ENCODE measurements at places on chromosomes 1 and 21.

- DNase-seq, result no peak
Measured at GRCh38 chr1:7509598-7509997, 261.5 kb upstream of the VAMP3 start.

DNA sequence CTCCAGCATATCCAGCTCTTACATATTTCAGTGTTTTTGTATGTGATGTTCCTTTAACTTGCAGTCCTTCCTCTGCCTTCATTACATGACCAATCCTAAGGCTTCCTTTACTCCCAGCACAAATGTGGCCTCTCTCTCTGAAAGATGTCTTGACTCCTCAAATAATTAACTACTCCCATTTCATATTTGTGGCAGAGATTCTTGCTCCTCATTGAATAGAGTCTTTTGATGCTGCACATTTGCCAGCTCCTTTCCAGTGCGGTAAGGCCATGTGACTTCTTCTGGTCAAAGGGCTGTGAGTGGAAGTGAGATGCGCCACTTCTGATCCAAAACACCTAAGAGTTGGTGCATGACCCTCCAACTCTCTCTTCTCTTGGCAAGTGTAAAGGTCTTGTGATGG is 19.1 kb upstream of the LAMC1 start:
- DNase-seq, result no peak

DNA sequence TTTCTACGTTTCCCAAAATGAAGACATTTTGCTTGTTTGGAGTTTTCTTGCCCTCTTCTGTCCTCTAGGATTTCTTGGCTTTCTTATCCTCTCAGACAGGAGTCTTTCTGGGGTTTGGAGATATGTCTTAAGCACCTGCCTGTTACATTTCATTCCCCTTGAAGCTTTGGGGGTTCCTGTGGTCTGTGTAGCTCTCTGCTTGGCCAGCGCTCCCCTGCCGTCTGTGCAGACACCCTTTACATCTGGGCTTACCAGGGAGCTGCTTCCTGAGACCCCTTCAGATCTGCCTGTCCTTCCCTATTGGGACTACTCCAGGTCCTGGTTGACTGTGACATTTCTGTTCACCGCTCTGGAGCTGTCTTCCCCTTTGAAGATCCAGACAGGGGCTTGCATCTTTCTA is 171.9 kb upstream of the CSF3R start:
- DNase-seq, result no peak

DNA sequence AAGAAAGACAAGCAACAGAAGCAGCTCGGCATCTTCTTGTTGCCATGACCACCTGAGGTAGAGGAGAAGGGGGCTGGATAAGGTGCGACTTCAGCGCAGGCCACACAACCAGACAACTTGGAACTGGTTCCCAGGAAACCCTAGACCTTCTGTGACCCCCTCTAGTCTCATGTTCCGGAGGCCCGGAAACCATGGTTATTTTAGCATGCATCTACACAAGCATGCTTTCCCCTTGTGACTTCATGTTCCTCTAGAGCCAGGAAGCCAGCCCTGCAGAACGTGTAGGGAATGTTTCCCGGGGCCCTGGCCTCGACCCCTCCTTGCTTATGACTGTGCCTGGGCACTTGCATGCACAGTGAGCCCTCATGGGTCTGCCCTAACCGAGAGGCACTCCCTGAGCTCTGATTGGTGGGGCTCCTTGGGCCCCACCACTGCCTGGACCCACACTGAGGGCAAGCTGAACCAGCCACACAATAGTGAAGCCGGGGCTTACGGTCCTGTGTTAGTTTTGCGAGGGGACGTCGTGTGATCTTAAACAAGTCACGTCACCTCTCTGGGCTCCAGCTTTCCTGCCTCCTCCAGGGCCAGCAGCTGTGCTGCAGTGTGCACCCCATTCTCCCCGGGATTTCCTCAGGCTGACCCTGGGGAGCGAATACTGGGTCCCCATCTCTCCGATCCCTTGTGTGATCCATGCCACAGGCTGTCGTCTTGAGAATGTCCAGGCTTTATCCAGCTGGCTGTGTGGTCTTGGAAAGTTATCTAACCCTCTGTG is 12.0 kb upstream of the MX2 start:
- no peak for DNase-seq

DNA sequence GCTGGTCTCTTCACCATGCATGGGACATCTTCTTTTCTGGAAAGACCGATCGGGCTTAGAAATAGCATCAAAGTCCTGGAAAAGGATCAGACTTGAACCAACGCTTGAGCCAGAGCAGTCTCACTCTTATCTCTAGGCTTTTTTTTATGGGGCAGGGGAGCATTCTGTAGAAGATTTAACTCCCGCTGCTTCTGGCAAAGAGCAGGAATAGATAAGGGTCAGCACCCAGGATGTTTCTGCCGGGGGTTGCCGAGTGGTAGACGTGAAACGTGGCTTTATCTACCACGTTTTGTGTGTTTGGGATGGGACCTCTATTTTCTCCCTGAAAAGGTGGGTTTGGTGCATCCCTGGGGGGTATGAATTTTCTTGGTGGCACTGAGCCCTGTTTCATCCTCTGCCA is 18.8 kb downstream of the SPSB1 start:
- no peak for DNase-seq

DNA sequence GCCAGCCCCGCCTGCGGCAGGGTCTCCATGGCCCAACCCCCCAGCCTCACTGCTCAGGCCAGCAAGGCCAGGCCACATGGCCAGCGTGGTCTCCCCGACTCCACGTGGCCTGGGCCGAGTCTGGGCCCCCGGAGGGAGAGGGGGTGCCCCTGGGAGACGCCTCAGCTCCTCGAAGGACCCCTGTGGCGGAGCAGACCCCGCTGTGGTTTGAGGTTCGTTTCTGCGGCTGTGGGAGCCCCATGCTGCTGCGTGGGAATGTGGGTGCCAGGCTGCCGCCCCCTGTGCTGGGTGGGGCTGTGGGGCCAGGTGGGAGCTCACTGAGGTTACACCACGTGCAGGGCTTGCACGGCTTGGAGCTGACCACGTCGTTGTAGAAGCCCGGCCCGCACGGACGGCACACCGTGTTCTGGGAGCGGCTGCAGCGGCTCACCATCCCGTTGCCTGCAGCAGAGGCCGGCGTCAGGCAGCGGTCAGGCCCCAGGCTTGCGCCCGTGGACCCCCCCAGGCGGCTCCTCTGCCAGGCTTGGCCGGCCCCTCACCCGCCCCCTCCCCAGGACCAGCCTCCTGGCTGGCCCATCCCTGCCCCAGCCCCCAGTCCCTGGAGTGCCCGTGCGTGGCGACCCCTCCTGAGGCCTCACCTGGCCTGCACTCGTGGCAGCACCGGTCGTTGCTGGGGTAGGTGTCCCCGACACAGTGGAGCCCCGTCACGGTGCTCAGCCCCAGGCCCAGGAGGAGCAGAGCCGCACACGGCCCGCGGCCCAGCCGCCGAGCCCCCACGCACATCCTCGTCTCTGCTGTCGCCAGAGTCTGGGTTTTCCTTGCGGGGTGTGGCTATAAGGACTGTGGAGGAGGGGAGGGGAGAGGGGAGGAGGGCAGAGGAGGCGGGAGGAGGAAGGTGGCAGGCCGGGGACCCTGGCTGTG is at the start of gene TNFRSF4:
TNFRSF4 (minus strand) TSS at position 809 of the 921 bp plus-strand sequence; CDS start at position 783, 26 bp downstream.
- no peak for DNase-seq

- DNase-seq, result no peak
Measured at GRCh38 chr1:221824025-221824424, 82.1 kb upstream of the DUSP10 start.

- no peak for DNase-seq
Measured at GRCh38 chr1:222095606-222096475, 354.0 kb upstream of the DUSP10 start.

GRCh38 chr1:150995896-150996295 is 10.8 kb downstream of the MINDY1 start:
- DNase-seq, result no peak

- no peak for DNase-seq
Measured at GRCh38 chr1:204780630-204781029, 90.0 kb upstream of the NFASC start.

DNA sequence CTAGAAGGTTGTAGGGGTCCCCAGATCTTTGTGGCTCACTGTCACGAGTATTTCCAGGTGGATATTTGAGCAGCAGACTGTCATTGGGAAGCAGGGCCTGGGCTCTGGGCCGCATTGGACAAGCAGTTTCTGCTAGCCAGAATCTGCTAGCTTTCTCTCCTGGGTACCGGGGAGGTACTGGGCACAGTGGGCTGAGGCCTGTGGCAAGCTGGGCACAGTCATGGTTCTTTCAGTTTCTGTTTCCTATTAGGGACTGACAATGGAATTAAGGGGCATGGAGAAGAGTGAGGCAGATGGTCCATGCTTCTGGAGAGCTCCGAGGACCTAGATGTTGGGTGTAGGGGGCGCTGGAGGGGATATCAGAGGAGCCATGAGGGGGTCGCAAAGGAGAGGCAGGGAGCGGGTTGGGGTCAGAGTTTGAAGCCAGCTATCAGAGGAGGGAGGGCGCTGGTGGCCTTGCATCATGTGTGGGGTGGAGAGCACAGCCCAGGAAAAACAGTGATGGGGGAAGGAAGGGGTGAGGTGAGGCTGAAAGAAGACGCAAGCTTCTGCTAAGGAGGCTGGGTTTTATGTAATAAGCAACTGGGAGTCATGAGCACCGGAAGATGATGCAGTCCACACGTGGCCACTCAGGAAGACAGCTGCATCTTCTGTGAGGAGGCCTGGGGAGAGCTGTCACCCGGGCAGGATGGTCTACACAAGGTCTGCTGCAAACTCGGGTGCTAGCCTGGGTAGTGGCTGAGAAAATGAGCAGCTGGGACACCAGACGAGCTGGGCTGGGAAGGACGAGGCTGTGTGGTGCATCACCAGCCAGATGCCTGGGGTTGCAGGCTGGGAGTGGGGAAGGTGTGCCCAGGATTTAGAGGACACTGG is 72.7 kb downstream of the IER5 start:
- no peak for DNase-seq

DNA sequence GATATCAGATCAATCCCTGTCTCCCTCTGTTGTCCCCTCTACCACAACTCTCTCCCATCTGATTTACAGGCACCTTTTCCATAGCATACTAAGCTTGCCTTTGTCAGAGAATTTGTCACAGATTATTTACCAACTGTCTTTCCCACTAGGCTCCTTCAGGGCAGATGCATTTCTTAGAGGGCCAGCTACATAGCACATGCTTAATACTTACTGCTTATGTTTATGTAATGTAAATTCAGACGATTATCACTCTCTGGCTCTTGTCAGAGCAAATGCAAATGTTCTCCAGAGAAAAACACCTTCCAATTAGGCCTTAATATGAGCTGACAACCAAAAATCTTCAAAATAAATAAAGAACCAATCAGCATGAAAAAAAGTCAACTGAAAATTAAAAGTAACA is 15.3 kb upstream of the RABGGTB start:
- no peak for DNase-seq

DNA sequence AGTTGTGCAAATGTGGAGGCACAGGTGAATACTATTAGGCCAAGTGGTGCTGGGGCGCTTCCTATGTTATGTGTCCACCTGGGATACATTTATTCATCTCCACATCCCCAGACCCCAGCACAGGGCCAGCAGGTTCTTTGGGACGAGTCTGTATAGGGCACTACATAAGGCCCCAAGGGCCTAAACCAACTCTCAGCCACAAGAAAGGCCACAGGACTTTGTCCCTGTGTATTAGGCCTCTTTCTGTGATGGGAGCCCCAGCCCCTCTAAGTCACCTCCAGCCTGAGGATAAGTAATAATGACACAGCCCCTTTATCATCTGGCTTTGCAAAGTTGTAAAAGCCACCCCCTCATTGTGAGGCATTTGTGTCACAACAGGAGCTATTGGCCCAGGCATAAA is 79.2 kb upstream of the CD1D start:
- no peak for DNase-seq

DNA sequence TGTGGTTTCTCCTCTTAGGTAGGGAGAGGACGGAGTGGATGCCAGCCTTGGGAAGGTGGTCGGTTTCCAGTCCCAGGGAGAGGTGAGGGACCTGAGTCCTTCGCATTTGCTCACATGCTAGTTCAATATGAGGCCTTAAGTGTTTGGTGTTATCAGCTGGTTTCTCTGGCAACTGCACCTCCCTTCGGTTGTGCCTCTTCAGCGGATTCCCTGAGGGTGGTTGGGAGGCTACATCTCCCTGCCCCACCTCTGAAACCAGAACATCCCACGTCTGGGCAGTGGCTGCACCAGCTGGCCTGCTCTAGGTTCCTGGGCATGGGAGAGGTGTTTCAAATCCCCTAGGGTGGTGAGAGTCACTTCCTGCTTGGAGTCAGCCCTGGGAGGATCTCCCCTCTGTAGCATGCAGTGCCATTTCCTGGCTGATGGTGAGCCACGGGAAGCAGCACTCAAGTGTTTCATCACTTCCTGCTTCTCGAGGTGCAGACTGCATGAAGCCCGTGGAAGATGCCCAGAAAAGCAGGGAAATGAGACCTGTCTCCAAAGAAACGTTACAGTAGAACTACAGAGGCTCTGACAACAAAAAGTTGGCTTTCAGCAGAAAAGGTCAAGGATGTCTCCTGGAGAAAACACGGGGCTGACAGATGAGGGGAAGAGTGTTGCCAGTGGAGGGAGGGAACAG is 4.5 kb downstream of the TMEM125 start:
- peak; percentile 64 for DNase-seq

- no peak for DNase-seq
Measured at GRCh38 chr1:151340870-151341754, 5.9 kb downstream of the RFX5 start.

- DNase-seq, result no peak
Measured at GRCh38 chr1:85199667-85200462, 951 bp downstream of the SYDE2 start.

GRCh38 chr1:168005529-168005928 is 68.7 kb upstream of the MPC2 start:
- no peak for DNase-seq

- no peak for DNase-seq
Measured at GRCh38 chr1:27563591-27564471, 40.1 kb downstream of the AHDC1 start.

DNA sequence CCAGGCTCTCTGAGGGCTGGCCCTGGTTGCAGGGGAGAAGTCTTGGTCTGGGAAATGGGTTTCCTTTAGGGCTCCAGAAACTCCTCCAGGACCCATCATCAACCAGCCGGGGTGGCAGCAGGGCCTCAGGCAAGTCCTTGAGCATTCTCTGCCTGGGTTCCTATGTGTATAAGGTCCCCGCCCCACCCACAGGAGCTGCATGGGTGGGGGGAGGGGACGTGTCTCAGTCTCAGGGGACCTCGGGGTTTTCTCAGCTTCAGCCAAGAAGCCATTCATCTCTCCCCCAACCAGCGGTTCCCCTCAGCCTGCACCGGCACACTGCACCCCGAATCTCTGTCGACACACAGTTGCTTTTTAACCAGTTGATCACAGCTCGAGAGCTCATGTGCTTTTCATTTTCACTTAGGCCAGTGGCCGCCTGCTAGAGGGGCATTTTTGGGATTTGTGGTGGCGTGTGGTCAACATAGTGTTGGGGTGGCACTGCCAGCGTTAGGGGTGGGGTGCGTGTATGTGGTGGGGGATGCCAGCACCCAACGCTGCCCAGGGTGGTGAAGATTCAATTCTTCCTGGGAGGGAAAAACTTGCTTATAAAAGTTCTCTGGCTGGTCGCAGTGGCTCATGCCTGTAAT is 6.5 kb downstream of the RUNX3 start:
- no peak for DNase-seq

GRCh38 chr1:53326598-53327181 is 1.2 kb downstream of the LRP8 start:
- DNase-seq, result no peak

DNA sequence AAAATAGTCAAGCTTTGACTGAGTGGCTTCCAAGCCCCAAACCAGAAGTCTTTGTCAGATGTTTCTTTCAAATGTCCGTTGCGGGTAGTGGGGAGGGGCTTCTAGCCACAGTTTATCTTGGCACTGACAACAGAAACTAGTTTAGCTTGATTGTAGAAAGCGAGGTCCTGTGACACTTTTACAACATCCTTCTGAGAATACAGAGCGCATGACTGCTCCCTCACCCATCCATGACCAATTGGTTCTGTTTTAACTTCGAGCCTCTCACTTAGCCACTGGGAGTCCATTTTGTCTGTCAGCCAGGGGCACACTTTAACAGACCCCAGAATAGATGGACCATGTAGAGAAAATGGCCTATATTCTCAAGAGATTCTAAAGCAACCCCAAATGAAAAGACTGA is 199.2 kb upstream of the ST6GALNAC5 start:
- DNase-seq, result no peak
